ENCODE measurements at places on chromosomes 5 and 9.

DNA sequence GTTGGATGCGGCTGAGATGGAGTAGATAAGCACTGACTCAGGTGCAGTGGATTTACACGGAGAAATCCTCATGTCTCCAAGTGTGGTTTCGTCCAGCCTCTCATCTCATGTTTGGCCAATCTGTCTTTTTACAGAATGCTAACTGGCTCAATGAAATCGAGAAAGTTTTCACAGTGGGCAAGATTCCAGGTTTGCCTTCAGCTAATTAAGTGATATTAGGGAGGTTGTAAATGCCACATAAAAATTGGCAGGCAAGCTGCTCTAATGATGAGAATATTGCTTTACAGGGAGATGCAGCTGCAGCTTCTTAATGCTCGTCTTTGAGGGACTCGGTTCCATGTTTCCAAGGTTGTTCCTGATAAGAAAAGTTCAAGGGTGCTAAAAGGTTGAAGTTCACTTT lies 23.7 kb downstream of the BARHL1 start:
- no peak for DNase-seq

- no peak for DNase-seq
These were observed 39.9 kb downstream of the FNIP1 start for GRCh38 chr5:131756942-131757341.

- peak; percentile 26 for DNase-seq
These were observed 28.2 kb downstream of the MTAP start for GRCh38 chr9:21830589-21830988.

DNA sequence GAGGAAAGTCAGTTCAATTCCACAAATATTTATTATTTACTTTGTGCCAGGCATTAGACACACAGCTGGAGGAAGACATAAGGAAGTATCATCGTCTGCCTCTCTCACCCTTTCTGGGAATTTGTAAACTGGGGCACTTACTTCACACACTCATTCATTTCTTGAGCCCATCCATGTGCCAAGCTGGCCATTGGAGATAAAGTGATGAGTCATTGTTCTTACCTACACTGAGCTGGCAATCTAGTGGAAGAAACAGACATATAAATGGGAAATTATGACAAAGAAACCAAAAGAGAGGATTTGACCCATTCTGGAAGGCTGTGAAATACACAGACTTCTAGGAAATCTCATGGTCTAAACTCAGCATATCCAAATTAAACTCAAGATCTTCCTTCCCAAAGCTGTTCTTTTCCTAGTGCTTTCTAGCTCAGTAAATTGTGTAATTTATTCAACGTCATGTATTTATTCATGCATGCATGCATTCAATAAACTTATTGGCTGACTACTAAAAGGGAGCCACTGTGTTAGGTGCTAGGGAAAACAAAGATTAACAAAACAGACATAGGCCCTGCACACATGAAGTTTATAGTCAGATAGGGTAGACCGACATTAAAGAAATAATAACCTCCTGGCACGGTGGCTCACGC lies 65.3 kb downstream of the SH3RF2 start:
- no peak for DNase-seq

GRCh38 chr5:164593982-164594381 lies 1088.6 kb downstream of the MAT2B start:
- no peak for DNase-seq

DNA sequence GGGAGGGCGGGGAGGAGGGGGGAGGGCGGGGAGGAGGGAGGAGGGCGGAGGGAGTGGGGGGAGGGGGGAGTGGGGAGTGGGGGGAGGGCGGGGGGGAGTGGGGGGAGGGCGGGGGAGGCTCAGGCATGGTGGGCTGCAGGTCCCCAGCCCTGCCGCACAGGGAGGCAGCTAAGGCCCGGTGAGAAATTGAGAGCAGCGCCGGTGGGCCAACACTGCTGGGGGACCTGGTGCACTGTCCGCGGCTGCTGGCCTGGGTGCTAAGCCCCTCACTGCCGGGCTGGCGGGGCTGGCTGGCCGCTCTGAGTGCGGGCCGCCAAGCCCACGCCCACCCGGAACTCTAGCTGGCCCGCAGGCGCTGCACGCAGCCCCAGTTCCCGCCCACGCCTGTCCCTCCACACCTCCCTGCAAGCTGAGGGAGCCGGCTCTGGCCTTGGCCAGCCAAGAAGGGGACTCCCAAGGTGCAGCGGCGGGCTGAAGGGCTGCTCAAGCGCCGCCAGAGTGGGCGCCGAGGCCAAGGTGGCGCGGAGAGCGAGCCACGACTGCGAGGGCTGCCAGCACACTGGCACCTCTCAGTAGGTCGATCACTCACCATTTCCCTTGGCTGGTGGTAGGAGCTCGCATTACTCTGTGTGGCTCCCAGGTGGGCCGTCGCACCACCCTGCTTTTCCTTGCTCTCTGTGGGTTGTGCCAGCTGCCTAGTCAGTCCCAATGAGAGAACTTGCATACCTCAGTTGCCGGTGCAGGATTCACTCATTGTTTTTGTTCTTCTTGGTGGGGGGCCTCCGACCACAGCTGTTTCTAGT lies 160.2 kb downstream of the CNTLN start:
- no peak for DNase-seq

DNA sequence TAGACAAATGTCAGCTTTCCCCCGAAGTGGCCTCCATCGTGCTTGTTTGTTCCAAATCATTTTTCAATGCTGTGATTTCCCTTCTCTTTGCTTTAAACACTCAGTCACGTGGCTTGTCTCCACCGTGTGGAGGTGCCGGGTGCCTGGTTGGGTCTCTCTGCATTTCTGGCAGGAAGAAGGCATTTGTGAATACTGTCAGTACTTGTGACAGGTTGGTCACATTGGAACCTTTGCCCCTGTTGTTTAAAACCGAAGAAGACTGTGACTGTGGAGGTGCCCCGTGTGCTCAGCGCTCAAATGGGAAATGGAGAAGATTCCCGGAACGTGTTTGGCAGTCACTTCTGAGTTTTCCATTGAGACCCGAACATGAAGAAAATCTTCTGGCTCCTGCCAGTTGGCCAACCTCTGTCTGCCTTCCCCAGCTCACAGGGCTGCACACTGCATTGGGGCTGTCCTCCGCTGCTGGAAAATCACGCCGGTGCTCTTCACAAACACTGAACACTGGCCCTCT lies 74.6 kb downstream of the LMNB1 start:
- DNase-seq, result peak; percentile 21

DNA sequence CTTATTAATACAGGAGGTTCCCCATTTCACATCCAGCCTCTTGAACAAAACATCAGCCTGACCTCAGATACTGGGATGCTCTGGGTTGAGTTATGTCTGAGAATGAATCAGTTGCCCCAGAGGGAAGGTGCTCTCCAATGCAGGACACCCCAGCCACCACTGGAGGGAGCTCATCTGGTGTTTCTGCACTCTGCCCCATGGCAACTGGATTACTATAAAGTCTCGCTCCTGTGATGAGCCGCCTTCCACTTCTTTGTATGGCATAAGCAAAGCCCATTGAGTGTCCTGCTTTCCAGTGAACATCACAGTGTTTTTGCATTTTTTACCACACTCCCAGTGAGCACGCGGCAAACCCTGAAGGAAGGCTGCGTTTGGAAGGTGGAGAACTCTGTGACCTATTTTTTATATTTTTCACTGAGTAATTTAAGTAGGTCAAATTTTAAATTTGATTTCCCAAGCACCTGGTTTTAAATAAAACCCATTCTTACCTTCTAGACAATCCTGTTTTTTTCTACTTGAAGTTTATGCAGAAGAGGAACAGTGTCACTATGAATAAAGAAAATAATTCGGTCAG lies 176.9 kb upstream of the WWC1 start:
- peak; percentile 68 for DNase-seq

- no peak for DNase-seq
These were observed 9.0 kb downstream of the FXN start for GRCh38 chr9:69044240-69045219.

DNA sequence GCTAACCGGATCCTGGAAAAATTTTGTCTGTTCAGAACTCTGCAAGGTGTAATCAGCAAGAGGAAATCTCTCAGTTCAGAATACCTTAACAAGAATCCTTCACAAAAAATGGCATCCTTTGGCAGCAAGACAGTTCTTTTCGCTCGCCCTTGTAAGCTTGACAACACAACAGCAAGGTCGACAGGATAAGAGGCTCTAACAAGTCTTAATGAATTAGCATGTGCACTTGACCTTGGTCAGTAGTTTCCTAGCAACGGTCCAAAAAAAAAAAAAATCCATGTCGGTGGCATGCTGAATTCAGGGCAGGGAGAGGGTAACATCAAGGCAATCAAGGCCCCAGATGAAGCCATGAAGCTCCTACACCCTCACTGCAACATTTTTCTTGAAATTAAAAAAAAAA lies 172.8 kb downstream of the APBA1 start:
- DNase-seq, result no peak

DNA sequence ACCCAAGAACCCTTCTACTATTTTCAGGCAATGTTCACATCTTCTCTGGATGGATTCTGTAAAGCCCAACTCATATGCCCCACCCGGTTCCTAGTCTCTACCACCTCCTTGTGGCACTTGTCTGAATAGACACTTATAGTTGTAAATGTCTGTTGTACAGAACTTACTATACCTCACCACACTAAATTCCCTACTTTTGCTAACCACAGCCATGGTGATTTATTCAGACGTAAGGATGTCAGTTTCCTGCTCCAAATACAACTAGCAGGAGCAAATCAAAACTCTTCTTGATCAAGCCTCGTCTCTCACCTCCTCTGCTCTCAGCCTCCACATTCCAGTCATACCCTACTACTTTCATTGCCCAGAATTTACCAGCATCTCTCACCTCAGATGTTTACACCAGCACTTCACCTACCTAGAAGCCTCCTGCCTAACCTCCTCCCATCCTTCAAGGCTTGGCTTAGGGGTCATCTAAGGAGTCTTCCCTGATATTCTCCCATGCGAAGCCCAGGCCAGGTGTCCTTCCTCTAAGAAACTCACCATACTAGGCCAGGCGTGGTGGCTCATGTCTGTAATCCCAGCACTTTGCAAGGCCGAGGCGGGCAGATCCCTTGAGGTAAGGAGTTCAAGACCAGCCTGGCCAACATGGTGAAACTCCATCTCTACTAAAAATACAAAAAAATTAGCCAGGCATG lies 75.5 kb downstream of the MAPKAP1 start:
- peak; percentile 50 for DNase-seq

GRCh38 chr9:112377087-112377486 lies 2.8 kb upstream of the HSDL2 start:
- no peak for DNase-seq

GRCh38 chr9:89697553-89697952 lies 92.7 kb downstream of the GADD45G start:
- no peak for DNase-seq

DNA sequence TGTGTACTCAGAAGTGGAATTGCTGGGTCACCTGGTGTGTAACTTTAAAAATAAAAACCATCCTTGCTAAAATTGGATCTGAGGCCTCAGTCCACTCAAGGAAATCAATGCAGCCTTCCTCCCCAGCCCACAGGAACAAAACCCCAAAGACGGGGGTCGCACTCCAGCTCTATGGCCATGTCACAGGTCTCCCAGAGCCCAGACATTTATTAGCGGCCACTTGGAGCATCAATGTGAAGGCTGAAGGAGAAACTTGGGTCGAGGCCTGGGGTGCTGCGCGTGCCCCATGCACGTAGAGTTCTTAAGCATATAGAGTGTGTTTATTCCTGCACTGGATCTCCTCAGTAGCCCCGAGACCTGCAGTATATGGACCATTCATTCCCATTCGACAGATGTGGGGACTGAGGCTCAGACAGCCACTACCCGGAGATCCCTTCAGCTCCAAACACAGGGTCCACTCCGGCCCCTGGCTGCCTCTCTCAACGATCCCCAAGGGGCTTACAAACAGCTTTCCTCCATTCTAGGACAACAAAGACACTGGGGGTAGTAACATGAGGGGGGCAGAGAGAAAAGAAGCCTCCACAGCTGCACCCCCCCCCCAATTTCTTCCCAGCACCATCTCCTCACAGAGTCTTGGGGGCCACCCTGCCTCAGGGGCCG lies 14.3 kb upstream of the OLFM1 start:
- DNase-seq, result no peak

DNA sequence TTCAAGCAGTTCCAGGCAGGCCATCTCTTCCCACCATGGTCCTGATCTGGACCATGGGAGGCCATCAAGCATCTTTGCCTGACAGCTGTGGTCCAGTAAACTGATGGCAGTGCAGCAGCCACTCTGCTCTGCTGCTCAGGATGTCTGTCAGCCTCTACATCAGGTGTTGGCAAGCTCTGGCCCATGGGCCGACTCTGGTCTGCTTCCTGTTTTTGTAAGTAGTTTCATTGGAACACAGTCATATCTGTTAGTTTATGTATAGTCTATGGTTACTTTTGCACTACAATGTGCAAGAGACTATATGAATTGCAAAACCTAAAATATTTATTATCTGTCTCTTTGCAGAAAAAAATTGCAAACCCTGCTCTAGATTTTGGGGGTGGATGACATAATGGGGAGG lies 225.0 kb downstream of the KCTD16 start:
- no peak for DNase-seq

DNA sequence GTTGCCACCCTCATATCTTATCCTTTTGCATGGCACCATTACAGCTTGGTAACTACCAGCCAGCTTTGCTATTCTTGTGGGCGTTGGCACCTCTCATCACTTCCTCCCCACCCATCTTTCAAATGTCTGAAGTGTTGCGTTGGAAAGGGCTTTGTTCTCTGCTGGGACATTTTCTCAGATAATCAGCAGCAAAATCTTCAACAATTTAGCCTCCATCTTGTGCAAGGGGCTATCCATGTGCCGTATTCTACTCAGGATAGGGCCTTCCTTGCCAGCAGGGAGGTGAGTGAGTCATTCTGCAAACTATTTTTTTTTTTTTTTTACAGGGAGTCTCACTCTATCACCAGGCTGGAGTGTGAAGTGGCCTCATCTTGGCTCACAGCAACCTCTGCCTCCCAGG lies 62.1 kb upstream of the NUDT12 start:
- no peak for DNase-seq

DNA sequence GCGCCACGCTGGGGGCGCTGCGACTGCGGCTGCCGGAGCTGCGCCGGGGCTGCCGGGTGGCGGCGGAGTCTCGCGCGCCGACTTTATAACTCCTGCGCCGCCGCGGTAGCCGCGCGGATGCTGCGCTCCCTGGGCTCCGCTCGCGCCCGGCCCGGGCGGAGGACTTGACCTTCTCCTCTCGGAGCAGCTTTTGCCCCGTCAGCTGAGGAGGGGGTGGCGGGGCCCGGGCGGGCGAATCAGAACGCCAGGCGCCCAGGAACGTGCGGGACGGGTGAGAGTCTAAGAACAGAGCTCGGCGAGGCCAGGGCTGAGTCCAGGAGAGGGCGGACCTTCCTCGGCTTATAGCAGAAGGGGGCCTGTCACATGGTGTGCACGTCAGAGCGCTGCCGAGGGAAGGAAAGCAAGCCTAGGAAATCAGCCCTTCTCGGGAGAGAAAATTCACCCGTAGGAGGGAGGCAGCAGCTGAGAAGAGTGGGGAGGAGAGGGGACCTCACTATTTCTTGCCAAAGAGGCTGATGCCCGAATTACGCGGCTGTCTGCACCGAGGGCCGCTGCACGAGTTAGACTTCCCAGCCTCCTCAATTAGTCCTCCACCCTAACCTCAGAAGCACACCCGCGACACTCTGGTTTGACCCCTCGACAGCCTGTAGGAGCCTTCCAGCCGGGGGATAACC lies at the start of gene FOXD1:
Gene FOXD1, minus strand, starts transcription at position 315 of the 674 bp plus-strand sequence. CDS start 415 bp downstream, outside the sequence.
- peak; percentile 59 for DNase-seq

- no peak for DNase-seq
These were observed 18.3 kb downstream of the TNIP1 start for GRCh38 chr5:151062405-151063141.
